Smooth muscle cell of the brain vasculature (primary cell): ENCODE measurements at places on chromosomes 1 and 21.

DNA sequence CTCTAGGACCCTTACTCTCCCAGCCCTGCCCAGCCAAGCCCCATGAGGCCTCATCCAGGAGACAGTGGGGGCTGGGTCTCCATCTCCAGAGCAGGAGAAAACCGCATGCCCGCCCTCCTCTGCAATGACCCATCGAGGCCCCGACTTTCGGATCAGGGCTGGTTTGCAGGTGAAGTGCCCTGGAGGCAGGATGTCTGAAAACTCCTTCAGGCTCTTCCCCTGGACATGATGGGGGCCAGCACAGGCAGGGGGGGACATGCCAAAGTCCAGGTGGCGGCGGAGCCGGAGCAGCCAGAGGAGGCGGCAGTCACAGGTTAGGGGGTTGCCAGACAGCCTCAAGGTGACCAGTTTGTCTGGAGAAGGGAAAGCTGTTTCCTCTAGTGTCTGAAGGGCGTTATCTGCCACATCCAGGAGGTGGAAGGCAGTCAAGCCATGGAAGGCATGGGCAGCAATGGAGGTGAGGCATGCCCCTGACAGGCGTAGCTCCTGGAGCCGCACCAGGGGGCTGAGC lies 3.9 kb downstream of the LINGO4 start:
- DNase-seq: no peak

DNA sequence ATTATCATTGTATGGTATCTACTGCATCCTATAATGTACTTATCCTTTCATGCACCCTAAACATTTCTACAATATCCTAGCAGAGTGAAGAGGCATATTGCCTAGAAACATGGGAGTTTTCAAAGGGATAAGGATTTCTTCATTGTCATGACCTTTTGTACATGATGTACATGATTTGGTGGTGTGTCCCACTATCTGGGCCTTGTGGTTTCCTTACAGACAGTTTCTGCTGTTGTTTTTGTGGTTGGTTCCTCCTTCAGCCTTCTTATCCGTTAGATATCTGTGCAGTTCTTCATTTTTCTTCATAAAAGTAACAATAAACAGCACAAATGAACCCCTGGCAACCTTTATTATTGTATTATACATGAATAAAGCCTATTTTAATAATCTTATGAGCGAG lies 70.4 kb upstream of the BACH1 start:
- no peak for DNase-seq

DNA sequence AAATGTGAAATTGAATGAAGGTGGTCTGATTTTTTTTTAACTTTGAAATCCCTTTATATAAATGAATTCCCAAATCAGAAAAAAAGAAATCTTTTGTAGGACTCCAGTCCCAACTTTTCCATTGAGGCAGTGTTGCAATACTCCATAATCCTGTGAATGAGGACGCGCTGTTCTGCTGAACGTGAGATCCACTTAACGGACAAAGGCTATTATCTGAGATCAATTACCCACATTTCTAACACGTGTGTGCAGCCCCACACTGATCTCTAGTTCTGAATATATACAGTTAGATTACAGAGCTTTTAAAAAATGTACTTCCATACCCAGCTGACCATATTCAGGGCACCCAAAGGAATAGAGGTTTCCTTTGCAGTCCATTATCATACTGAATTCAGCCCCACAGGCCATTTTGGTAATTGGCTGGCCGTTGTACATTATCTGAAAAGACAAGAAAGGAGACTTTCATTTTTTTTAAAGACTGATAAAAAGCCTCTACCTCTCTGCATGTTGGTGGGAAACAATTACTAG lies 19.0 kb downstream of the RCC2 start:
- no peak for DNase-seq

- peak; percentile 92 for DNase-seq
Measured at GRCh38 chr1:184283999-184284398, 102.8 kb upstream of the C1orf21 start.

- DNase-seq: peak; percentile 4
Measured at GRCh38 chr1:119475866-119476439, 31.1 kb upstream of the HSD3B1 start.

- DNase-seq: no peak
Measured at GRCh38 chr1:201448990-201449389, 20.0 kb downstream of the PHLDA3 start.

DNA sequence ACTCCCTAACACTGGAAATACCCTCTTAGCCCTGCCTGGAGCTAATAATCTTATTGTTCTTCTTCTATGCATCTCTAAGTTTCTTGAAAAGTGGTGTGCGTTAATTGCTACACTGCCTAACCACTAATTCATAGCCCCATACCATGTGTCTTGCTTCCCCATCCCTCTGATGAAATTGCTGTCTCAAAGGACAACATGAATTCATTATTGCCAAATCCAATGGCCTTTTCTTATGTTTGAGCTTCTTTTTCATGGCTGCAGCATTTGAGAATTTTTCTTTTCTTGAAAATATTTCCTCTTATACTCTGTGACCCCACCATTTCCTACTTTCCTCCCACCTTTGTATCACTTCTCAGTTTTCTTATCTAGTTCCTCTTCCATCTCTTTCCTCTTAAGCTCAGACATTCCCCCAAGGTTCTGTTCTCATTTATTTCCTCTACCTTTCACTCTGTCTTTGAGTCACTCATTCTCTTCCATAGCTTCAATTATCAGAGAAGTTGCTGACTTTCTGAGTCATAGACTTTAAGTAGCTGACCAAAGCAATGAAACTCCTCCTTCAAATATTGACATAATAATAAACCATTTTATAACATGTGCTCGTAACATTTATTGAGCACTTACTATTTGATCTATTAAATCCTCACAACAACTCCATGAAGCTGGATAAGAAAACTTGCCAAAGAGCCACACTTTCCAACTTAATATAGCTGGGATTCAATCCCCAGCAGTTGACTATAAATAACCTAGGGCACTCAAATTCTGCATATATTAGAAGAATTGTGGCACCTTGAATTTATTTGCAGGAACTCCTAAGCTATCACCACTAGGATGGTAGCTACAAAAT lies 35.5 kb upstream of the ATP6V1G3 start:
- DNase-seq: no peak

DNA sequence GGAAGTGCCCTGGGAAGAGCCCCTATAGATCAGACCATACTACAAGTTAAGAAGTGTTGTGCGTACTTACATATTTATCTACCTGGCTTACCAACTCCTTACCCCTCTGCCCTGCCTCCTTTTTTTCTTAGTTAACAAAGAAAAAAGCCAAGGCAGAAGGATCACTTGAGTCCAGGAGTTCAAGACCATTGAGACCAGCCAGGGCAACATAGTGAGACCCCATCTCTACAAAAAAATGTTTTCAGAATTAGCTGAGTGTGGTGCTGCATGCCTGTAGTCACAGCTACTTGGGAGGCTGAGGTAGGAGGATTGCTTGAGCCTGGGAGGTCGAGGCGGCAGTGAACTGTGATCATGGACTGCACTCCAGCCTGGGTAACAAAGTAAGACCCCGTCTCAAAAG lies 1.9 kb downstream of the ZBTB8B start:
- DNase-seq: no peak

DNA sequence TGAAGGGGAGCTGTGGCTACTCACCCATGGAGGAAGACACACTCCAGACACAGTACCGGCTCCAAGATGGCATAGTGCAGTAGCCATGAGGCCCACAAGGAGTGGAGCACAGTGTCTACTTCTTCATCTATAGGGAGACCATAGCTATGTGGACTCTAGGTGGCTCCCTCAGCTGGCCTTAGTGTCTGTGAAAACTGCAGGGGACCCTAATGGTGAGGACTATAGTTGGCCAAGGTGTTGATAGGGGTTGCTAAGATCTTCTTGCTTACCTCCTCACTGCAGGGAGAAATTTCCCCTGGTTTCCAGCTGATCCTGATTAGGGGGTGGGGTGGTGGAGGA lies 58.9 kb downstream of the DIPK1A start:
- DNase-seq: no peak
